Neural progenitor cell (in vitro differentiated cells): ENCODE measurements at places on chromosomes 4 and X. TPM values are rescaled to one million over a fixed set of nuclear protein-coding genes. Genes with fewer than 3 reads are reported as not detected.

Gene CDX4
- total RNA-seq, result 0.92 TPM in 1 of 2 replicates, not detected in the other

Gene AFM
- not detected in 2 replicates for total RNA-seq

Gene IL13RA2
- total RNA-seq, result not detected in 2 replicates

Gene ZFP42
- total RNA-seq, result 36.4 and 54.5 TPM in 2 replicates

Gene CCDC149
- 3.4 and 5.0 TPM in 2 replicates for total RNA-seq

Gene MAP3K15
- 1.1 and 2.0 TPM in 2 replicates for total RNA-seq

Gene RHOXF2B
- not detected in 2 replicates for total RNA-seq

Gene CT45A2
- total RNA-seq, result not detected in 2 replicates
